ENCODE measurements at places on chromosomes 1 and 21.

DNA sequence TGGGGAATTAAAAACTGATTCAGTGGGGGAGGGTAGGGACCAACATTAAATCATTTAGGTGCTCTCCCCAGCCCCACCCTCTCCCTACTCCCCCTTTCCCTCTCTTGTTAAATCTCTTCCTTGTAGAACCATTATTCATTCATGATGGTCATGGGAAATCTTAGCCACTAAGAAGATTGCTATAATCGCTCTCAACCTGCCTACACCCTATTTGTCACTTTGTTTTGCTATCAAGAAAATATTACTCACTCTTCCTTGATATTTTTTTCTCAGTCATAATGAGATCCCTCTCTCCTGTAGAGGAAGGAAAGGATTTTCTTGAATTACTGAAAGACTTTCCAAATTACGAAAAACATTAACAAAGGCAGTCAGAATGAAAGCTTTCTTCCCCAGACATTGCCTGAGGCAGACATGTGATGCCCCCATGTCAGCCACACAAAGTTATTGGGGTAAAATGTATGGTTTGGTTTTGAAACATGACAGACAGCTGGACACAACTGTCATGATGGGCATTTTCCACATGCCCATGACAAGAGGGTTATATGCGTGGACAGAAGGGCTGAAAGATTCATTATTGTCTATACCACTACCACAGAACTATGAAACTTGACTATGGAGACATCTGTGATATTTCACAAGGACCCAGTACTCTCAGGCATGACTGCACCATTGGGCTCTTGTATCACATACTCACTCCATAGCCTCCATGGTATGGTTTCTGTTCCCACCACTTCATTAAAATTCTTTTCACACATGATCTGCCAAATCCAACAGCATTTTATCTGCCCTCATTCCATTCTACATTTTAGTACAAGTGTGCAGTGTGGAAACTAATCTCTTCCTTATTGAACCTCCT, 420.1 kb downstream of the DISC1 start:
- no peak for DNase-seq

DNA sequence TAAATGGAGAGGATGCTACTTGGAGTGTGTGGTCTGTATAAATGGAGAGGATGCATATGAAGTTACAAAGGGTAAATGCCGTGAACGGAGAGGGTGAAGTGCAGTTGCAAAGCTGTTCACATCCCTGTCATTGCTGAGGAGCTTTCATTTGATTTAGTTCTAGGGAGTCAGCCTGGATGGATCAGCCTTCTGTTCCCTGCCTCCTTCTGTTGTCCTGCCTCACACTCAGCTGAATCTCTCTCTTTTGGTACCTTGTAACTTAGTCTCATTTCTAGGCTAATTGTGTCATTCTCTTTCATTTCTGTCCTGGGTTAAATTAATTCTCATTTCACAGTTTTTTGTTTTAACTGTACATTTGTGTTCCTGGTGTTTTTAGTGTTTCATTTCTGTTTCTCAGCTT, 133.2 kb upstream of the COL6A1 start:
- DNase-seq: no peak

GRCh38 chr1:25433389-25434186, 2.9 kb downstream of the MACO1 start:
- no peak for DNase-seq

GRCh38 chr1:167033646-167034045, 44.6 kb downstream of the MAEL start:
- no peak for DNase-seq

- DNase-seq: no peak
Measured at GRCh38 chr1:240149484-240150094, 57.9 kb downstream of the FMN2 start.

DNA sequence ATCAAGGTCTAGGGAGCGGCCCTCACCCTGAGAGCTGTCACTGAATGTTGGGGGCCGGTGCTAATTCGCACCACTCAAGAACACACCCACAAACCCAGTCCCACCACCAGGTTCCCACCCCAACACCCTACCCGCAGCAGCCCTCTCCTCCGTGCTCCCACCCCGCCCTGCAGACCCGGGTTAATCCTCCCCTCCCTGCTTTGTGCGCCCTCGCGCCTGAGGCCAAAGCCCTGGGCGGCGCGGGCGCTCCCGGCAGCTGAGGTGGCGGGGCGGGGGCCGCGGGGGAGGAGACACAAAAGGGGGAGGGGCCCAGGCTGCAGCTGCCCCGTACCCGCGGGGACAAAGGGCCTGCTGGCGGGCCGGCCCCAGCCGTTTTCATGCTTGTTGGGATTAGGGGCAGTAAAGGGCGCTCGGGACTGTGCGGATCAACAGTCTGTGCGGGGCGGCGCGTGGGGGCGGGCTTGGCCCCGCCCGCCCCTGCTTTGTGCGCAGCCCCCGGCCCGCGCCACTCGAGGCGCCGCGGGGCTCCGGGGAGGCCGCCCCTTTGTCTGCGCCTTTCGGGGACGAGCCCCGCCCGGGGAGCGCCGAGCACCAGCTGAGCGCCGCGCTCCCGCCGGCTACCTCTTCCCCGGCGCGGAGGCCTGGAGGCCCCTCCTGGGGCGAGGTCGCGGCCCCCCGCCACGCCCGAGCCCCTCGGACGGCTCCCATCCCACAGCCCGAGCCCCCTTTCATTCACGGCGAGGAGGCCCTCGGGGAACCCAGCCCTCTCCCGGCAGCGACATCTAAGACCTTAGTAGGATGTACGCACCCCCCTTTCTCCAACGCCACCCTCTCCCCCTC, 10.9 kb downstream of the C1orf216 start:
- DNase-seq: no peak

Measured in stimulated activated CD4-positive, alpha-beta T cell treated with anti-CD3 and anti-CD28 coated beads, Interleukin-15, amount 100 ng/mL, for 1 hour (primary cell).